ENCODE measurements at places on chromosomes 13 and 19. TPM values are rescaled to one million over a fixed set of nuclear protein-coding genes. Genes with fewer than 3 reads are reported as not detected.

ZNF724 gene
- total RNA-seq, result 1.3 TPM

TINCR gene
- total RNA-seq, result not detected

ZNF226 gene
- total RNA-seq, result 15.7 TPM

RXFP2 gene
- not detected for total RNA-seq

SCN1B gene
- total RNA-seq, result 44.3 TPM

PGLYRP1 gene
- 0.35 TPM for total RNA-seq

CEACAM6 gene
- total RNA-seq, result not detected

RNF225 gene
- total RNA-seq, result not detected

SNAPC2 gene
- total RNA-seq, result 10.3 TPM

MAST3 gene
- total RNA-seq, result 5.5 TPM

SLITRK6 gene
- total RNA-seq, result 0.60 TPM

SUCLA2 gene
- total RNA-seq, result 168 TPM

SLC7A9 gene
- total RNA-seq, result 0.30 TPM

VSIG10L gene
- total RNA-seq, result 0.51 TPM

- DNase-seq, result no peak
Measured at GRCh38 chr13:41490371-41491015, 33.1 kb downstream of the RGCC start.

DNA sequence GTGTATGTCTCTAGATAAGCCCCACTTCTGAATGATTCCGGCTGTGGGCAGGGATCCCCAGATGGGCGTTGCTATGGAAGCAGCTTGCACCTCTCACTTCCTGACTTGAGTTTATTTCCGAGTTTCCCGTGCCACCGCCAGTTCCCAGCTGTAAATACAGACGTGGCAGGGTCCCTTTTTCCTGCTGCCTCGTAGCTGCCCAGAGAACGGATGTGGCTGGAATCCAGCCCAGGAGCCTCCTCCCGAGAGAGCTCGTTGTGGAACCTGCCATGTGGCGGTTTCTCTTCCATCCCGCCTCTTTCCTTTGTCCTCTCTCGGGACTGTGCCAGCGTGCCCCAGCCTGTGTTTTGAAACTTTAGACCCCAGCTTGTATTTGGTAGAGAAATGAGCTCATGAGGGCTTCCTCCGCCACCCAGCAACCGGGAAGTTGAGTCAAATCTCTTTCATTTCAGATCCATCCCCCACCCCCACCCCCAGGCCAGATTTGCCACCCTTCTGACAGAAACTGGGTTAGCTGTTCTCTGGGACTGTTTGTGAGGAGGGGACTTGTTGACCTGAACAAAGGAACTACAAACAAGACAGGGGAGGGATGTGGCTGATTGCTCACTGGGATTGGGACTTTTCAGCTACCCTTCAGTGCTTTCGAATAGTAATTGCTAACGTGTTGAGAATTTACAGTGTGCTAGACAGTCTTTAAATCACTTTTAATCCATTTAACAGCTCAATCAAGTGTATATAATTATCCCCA lies 96.6 kb downstream of the SIPA1L3 start:
- peak; percentile 83 for DNase-seq

DNA sequence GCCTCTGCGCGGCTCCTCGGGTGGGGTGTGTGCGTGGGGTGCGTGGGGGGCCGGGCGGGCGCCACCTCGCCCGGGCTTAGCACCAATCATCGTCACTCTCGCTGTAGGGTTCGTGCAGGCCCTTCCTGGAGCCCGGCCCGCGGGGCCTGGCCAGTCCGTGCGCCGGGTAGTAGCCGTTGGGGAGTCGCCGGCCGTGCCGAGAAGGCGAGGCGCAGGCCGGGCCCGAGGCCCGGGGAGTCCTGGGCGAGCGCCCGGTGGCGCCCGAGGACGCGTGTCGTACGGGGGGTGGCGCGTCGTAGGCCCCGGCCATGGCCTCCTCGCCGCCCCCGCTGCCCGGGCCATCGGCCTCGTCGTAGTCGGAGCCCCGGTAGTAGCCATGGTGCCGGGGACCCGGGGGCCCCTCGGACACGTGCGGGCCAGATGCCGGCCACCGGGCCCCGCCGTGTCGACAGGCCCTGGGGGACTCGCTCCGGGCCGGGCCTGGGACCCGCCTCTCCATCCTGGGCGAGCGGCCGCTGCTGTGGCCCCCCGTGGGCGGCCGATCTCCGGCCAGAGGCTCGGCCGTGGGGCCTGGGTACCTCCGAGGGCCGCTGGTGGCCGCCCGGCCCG lies 57.1 kb downstream of the IER2 start:
- peak; percentile 78 for DNase-seq

GRCh38 chr13:91212231-91212630 lies 135.3 kb upstream of the MIR17HG start:
- no peak for DNase-seq

DNA sequence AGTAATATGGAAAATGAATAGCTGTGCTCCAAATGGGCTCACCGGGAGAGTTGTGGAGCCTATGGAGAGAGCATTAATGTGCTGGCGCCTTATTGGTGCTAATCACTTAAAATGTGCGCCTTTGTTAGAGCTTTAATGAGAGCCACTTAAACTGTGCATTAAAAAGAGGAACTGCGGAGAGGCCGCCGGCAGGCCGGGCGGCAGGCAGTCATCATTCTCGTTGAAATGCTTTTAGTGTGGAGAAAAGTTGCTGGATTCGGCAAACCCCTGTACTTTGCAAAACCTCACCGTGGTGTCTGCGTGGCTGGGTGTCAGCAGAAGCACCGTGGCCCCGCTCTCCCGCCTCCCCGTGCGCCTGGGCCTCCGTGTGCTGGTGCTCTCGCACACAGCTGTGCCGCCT lies 105.5 kb downstream of the KDM4B start:
- no peak for DNase-seq

DNA sequence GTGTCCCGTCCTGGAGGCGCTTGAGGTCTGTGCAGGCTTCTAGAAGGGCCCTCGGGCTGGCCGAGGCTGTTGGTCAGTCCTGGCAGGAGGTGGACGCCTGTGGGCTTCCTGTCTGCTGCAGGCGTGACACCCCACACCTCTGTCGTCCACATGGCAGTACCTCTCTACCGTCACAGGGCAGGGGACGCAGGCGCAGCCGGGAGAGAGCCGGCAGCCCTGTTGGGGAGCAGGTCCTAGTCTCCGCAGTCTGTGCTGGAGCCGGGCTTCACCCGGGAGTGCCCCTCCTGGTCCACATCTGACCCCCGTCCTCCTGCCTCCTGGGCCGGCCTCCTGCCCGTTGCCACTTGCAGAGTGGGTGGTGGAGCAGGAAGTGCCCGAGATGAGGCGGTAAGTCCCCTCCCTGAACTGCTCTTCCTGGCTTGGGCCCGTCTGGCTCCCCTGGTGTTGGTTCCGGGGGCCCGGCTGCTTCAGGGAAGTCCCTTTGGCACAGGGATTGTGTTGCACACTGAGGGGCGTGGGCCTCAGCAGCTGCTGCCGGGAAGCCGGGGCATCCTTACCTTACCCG lies 106.0 kb downstream of the KDM4B start:
- no peak for DNase-seq

- peak; percentile 37 for DNase-seq
Measured at GRCh38 chr19:38203197-38203596, 20.8 kb downstream of the DPF1 start.

DNA sequence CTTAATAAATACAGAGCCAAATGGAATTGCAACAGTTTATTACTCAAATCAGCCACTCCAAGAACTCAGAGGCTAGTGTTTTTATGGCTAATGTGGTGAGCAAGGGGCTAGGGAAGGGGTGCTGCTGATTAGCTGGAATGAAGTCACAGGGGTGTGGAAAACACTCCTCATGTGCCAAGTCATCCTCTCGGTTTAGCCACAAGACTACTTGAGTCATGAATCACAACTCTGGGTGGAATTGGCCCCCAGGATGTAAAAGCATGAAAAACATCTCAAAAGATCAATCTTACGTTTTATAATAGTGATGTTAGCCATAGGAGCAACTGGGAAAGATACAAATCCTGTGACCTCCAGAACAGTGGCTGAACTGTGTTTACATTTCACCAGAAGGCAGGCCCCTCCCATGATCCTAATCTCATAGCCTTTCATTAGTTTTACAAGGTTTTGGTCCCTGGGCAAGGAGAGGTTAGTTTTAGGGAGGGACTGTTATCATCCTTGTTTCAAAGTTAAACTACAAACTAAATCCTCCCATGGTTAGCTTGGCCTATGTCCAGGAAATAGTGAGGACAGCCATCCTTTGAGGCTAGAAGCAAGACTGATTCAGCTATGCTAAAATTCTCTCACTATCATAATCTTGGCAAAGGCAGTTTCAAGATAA lies 2020.1 kb upstream of the PCDH20 start:
- DNase-seq, result no peak

GRCh38 chr19:37986048-37986750 lies 79.2 kb downstream of the SIPA1L3 start:
- no peak for DNase-seq

GRCh38 chr19:35120492-35120891 lies 4.9 kb downstream of the FXYD3 start:
- DNase-seq, result no peak

- no peak for DNase-seq
Measured at GRCh38 chr19:10747674-10748073, 29.8 kb downstream of the DNM2 start.

GRCh38 chr13:21348488-21349120 lies 110.5 kb downstream of the ZDHHC20 start:
- no peak for DNase-seq

DNA sequence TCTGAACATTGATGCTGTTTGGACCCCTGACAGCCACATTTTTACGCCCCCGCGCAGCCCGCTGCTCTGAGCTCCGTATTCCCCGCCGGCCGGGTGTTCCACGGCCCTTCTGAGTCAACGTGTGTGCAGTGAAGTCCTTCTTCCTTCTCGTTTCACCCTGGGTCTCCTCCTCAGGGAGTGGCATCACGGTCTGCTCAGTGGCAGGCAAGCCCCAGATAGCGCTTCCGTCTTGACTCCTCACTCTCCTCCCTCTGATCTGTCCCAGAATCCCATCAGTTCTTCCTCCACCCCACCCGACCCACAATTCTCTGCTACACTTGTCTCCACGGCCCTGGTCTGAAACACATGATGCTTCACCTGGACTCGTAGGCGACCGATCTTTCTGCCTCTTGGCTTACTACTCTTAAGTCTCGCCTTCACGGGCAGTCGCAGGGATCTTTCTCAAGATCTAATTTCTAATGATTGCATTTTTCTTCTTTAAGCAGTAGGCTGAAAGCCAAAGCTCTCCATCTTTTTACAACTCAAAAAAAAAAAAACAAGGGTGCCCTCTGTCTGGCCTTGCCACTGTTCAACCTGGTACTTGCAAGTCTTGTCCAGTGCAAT lies 33.9 kb downstream of the CCNE1 start:
- DNase-seq, result no peak

GRCh38 chr13:35841060-35841521 lies 290.1 kb downstream of the DCLK1 start:
- no peak for DNase-seq

GRCh38 chr19:44738603-44739558 lies 9.6 kb upstream of the BCL3 start:
- DNase-seq, result peak; percentile 62

- no peak for DNase-seq
Measured at GRCh38 chr19:2235381-2236063, 607 bp downstream of the PLEKHJ1 start.

- DNase-seq, result no peak
Measured at GRCh38 chr13:105814219-105814901, 721.1 kb downstream of the EFNB2 start.

- no peak for DNase-seq
Measured at GRCh38 chr19:6745965-6746364, 6.5 kb downstream of the TRIP10 start.

DNA sequence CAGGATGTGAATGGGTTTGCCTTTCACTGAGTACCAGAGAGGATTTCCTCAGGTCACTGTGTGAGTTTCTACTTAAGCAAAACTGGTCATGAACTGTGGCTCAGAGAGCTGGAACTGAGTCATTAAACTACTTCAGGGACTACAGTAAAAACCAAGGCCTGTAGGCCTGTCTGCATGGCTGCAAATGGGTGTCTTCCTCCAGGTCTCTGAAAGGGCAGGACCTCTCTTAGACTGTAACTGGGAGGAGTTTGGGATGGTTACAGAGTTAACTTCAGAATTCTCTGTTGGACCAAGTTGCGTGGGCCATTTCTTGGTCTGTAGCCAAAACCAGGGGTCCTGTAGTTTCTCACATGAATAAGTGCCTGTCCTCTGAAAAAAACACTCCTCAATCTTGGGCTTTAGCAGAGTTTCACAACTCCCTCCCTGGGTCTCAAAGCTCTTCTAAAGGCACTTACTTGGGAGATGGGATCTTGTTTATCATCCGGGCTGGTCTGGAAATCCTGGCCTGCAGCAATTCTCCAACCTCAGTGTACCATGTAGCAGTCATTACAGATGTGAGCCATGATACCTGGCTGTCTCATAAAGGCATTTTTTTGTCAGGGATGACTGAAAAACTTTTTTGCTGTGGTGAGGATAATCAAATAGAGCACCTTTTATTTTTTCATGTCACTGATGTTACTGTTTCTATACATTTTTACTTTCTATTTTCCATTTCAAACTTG lies 19.7 kb downstream of the ZNF714 start:
- DNase-seq, result no peak

- DNase-seq, result no peak
Measured at GRCh38 chr13:104389691-104390090, 1323.5 kb upstream of the SLC10A2 start.

GRCh38 chr19:21434967-21435544 lies 38.1 kb downstream of the ZNF493 start:
- DNase-seq, result no peak

DNA sequence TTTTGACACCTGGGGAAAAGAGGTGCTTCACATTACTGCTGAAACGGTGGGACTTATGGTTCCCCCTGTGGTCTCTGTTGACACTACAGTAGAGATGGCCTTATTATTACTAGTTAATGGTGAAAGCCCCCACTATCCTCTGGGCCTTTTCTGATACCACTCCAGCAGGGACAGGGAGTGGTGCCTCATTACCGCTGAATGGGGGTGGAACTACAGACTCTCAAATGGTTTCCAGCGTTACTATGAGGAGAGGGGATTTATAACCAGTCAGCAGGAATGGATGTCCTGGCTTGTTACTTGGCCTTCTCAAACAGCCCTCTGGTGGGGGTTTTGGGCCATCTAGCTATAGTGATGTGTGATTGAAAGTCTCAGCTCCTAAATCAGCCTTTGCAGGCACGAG lies 96.7 kb upstream of the DIAPH3 start:
- DNase-seq, result no peak

DNA sequence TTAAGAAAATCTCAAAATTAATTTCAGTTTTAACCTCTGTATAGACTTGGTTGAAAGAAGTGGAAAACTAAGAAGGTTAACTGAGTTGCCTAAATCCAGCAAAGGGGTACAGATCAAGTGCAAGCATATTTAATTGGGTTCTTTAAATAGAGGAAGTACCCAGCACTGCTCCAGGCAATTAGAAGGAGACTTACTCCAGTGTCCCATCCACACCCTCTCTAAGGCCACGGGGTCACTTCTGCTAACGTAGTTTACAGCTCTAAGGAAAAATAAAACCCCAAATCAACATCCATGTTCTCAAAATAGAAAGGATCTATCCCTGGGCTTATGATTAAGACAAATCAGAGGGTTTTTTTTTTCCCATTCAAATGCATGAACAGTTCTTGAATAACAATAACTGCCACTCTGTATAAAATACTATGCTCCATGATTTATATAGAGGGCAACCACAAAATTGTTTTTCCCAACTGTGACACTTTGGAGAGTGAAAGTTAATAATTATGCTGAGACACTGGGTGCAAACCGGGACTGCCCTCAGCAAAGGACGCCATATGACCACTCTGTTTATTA lies 4.6 kb downstream of the FRY start:
- DNase-seq, result no peak
